ENCODE measurements at places on chromosomes 13 and 19.

- DNase-seq: no peak
Measured at GRCh38 chr19:13014101-13014920, 19.0 kb downstream of the NFIX start.

DNA sequence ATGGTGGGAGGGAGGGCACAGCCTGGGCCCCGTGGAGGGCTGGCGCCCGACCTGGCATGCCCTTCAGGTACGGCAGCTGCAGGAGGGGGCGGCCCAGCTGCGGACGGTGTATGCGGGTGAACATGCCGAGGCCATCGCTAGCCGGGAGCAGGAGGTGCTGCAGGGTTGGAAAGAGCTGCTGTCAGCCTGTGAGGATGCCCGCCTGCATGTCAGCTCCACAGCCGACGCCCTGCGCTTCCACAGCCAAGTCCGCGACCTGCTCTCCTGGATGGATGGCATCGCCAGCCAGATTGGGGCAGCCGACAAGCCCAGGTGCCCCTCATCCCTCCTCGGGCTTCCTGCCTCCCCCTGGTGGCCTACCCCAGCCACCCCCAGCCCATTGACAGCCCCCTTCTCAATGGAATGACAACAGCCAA is 16.6 kb upstream of the SHKBP1 start:
- no peak for DNase-seq

DNA sequence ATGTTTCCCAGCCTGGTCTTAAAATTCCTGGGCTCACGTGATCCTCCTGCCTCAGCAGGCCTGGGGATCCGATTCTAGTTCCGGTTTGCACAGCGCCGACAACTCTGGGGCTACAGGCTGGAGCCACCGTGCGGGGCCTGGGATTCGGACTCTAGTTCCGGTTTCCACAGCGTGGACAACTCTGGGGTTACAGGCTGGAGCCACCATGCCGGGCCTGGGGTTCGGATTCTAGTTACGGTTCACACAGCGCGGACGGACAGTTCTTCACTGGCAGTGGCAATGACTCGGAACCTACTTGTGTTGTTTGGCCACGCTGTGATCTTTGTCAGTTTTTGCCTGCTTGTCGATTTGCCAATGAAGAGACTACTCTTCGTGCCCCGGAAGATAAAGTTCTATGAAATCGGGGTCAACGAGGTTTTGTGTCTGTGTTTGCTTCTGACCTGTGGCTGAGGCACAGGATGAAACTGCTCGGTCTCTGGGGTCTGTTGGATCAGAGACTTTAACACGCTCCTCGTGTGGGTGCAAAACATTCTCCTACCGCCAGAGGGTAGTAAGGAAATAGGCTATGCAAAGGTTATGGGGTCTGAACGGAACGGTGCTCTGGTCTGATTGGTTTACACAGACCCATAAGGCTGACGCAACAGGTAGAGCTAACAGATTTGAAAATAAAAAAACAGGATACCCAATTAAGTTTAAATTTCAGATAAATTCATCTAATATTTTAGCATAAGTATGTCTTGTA is 12.1 kb upstream of the ZSCAN1 start:
- no peak for DNase-seq

GRCh38 chr13:51549050-51549449 is 35.2 kb upstream of the WDFY2 start:
- no peak for DNase-seq

DNA sequence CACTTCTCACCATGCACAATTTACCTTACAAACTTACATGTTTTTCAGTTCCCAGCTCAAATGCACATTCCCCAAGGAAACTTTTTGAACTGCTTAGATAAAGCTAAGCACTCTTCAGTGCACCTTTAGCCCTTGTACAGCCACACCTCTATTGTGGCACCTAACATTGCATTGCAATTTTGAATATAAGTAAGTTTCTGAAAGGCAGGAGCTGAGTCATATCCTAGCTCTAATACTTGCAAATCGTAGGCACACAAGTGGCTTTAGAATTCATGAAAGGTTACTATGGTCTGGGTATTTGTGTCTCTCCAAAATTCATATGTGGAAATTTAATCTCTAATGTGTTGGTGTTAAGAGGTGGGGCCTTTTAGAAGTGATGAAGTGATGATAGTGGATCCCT is 4.9 kb upstream of the ESD start:
- no peak for DNase-seq

DNA sequence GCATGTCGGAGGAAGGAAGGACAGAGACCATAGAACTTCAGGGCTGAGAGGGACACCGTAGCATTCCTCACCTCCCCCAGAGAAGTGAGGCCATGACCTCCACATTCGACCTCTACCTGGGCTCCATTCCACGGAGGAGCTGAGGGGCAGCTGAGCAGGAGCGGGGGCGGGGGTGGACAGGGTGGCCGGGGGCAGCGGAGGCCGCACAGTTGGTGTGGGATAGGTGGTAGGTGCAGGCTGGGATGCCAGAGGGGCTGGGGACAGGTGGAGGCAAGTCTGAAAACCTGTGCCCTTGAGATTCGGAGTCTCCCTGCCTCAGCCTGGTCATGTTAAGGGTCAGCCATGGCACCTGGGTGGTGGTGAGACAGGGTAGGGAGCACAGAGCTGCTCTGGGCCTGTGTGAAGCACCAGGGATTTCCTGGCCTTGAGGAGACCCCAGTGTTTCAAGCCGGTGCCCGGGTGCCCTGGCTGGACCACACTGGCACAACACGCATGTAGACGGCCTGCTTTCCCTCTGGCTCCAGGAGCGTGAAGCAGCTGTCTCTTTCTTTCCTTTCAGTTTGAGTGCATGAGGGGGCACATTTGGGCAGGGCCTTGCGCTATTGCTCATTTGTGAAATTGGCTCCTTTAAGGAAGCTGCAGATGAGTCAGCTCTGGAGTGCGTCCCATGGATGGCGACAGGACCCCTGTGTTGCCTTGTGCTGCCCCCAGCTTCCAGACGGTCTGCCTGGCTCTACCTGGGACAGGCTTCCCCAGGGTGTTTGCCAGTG is 51.8 kb downstream of the TSSK6 start:
- DNase-seq: no peak

- DNase-seq: no peak
Measured at GRCh38 chr19:33171916-33172359, 22.2 kb upstream of the LRP3 start.

DNA sequence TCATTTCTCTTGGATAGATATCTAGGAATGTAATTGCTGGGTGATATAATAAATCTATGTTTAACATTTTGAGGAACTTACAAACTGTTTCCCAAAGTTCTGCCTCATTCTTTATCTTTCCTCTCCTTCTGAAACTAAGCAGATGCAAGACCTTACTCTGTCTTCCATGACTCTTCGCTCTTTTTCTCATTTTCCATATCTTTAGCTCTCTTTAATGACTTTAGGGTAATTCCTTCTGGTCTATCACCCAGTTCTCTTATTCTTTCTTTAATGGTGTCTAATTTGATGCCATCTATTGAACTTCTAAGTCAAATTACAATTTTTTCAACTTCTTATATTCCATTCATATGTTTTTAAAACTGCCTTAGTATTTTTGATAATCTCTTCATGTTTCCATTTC is 316.6 kb downstream of the POU4F1 start:
- DNase-seq: no peak

GRCh38 chr13:46855664-46856063 is 41.2 kb downstream of the HTR2A start:
- DNase-seq: no peak
